Stimulated activated CD8-positive, alpha-beta memory T cell treated with anti-CD3 and anti-CD28 coated beads, Interleukin-15, amount 100 ng/mL, for 1 hour (primary cell): ENCODE measurements at places on chromosomes 1 and 21.

DNA sequence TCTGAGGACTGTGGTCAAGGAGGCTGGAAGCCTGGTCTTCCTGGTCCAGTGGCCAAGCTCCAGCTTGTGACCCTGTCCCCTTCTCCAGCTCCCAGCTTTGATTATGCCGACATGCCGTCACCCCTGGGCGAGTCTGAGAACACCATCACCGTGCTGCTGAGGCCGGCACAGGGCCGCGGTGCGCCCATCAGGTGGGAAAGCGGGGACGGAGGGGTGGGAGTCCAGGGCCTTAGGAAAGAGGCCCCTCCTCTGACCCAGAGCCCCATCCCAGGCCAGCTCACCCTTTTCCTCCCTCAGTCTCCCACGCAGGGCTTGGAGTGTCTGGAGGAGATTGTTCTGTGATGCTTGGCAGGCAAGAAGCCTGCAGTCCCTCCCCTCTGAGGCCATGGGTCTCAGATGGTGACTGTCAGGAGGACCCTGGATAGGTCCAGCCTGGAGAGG, 43.6 kb downstream of the PTPRU start:
- no peak for DNase-seq

- no peak for DNase-seq
Observed at GRCh38 chr1:24786191-24786590, 40.9 kb downstream of the CLIC4 start.

GRCh38 chr1:213623064-213623581, 364.6 kb upstream of the PROX1 start:
- DNase-seq, result no peak

DNA sequence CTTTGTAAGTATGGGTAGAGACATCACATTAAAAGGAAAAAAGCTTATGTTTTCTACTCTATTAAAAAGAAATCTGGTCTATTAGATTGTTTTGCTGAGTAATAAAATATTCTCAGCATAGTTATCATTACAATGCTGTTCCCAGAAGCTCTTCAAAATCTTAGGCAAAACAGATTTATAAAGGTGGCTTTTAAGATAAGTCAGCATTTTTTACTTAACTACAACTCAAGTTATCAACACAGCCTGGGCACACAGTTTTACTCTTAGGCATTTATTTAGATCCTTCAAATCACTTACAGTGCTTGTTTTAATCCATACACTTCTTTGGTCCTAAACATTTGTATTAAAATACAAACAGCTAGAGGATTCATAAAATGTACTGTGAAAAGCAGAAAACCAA, 534.8 kb upstream of the NCAM2 start:
- DNase-seq, result no peak

DNA sequence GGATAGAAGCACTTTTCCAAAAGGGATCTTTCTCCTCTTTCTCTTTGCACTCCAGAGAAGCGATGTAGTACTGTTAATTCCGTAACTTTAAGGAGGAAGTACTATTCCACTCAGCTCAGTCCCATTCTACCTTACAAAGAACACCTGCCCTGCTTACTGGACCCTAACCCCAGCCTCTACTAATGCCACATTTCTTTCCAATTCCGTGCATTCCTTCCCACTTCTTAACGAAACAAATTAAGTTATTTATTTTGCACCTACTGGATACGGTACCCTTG, 511 bp downstream of the NDC1 start:
- no peak for DNase-seq

- no peak for DNase-seq
Observed at GRCh38 chr1:39754906-39755504, 16.1 kb downstream of the OXCT2 start.

DNA sequence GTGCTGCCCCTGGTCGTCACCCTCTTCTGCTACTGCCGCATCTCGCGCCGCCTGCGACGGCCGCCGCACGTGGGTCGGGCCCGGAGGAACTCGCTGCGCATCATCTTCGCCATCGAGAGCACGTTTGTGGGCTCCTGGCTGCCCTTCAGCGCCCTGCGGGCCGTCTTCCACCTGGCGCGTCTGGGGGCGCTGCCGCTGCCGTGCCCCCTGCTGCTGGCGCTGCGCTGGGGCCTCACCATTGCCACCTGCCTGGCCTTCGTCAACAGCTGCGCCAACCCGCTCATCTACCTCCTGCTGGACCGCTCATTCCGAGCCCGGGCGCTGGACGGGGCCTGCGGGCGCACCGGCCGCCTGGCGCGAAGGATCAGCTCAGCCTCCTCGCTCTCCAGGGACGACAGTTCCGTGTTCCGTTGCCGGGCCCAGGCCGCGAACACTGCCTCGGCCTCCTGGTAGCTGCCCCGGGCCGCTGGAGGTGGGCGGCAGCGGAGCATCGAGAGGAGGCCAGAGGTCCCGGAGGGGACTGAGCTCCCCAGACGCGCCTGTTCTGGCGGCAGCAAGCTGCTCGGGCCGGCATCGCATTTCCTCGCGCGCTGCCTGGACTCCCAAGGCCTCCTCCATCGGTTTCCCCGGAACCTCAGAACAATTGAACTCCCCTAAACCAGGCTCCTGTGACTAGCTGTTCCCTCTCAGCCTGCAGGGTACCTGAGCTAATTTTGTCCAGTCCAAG, 1.1 kb downstream of the GPR25 start:
- no peak for DNase-seq

DNA sequence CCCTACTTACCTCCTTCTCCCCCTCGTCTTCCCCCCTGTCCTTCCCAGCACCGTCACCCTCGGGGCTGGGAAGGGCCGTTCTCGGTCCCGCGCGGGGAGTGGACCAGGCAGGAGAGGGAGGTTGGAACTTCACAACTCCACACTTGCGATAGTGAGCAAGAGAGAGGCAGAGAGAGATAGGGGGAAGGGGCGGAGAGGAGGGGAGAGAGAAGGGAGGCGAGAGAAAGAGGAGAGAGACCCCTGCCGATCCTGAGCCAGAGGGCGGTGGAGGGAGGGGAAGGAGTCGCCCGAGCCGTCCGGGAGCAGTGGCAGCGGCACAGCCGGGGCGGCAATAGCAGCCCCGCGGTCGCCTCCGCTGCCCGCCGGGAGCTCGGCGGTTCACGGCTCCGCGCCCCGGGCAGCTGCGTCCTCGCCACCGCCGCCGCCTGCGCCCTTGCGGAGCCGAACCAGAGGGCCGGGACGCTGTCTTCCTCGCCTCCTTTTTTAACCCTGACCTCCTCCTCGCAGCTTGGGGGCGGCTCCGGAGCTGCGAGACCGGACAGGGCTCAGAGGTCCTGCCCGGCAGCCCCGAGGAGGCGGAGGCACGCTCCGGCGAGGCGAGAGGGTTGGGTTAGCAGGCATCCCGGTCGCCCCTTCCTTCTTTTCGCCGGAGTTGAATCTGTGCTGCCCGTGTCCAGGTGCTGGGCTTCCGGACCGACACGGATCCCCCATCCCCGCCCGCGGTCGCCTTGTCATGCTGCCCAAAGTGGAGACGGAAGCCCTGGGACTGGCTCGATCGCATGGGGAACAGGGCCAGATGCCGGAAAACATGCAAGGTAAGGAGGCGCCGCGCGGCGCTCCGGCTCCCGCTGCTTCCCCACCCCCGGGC, 11.7 kb downstream of the NR5A2 start:
- no peak for DNase-seq

- DNase-seq, result no peak
Observed at GRCh38 chr1:93124556-93125355, 45.7 kb downstream of the MTF2 start.

DNA sequence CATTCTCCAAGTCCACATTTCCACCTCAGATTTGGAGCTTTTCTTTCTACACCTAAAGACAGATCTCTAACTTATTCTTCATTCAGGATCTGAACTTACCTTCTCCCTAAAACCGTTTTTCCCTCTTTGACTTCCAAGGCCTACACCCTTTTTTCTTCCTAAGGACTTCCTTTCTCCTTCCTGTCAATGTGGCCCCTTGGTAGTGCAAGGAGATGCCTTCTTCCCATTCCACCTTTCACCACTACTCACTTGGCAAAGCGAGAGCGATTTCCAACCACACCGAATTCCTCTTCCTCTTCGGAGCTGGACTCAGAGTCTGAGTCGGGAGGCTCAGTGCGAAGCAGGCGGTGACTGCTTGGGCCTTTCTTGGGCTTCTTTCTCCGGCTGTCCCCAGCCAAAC, 1.3 kb downstream of the EFCAB14 start:
- no peak for DNase-seq

- no peak for DNase-seq
Observed at GRCh38 chr1:160169553-160170399, 18.4 kb downstream of the ATP1A4 start.

GRCh38 chr1:29883411-29883832, 647.1 kb downstream of the PTPRU start:
- DNase-seq, result no peak

- no peak for DNase-seq
Observed at GRCh38 chr1:199545780-199546179, 481.7 kb upstream of the NR5A2 start.

DNA sequence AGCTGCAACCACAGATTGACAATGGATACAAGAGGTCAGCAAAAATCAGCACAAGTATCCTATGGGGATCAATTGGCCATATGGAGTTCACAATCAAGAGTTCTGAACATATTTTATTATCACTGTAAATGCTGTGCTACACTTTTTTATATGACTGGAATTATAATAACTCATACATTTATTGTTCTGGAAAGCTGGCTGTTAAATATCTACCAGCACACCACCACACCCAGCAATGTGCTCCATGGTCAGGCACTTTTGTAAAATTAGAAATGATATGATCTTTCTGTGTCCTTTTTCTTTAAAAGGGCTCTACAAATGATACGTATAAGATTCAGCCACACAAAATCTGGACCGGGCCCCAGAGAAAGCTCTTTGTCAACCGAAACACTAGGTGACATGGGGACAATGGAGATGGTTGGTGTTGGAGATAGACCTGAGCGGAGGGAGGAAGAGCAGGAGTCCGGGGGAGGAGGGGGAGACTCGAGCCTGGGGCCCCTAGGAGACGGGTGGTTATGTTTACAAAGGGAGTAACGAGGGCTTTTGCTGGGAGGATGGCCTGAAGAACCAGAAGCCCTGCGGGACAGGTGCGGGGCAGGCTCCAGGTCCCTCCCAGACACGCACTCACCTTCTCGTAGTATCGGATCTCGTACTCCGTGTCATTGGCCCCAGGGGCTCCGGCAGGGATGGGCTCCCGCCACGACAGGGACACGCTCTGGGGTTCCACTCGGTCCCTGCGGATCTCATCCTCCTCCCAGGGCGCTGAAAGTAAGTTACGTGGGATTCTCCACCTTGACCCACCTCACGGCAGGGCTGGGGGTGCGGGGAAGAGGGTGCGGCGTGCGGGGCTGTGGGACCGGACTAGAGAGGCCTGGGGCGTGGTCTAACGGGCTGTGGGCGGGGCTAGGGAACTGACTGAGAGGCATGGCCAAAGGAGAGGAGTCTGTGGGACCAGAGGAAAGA, 30.0 kb downstream of the EPHA10 start:
- DNase-seq, result no peak

DNA sequence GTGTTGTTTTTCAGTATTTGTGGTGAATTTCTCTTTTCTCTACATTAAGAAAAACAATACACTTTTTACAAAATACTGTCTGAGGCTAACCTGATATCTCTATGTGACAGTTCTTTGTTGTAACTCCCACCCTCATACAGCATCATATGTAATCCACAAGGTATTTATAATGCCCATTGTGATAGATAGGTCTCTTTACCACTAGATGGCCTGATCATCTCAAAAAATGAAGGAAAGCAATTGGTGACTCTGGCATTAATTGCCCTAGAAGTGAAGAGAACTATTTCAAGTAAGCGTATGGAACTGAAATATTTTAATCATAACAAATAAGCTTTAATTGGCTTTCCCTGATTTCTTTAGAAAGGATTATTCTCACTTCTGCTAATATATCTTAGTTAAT, 36.2 kb upstream of the HFM1 start:
- DNase-seq, result no peak

GRCh38 chr1:204326771-204327300, 32.9 kb downstream of the PLEKHA6 start:
- no peak for DNase-seq

- DNase-seq, result no peak
Observed at GRCh38 chr1:46067652-46068051, 64.8 kb downstream of the PIK3R3 start.

GRCh38 chr1:233843525-233844204, 60.8 kb upstream of the SLC35F3 start:
- DNase-seq, result no peak

DNA sequence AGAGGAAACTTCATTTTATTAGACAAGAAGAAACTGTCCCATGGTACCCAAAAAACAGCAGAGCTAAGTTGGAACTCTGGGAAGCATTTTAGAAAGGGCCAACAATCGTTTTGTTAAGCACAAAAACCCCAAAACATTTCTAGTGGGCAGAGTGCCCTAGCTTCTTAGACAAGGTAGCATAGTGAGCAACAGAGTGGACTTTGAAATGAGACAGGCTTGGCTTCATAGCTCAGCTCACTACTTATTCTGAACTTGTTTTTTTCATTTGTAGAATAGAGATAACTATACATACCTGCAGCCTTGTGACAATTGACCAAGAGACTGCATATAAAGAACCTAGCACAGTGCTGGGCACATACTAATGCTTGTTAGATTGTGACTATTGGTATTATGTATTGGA, 50.1 kb downstream of the HLX start:
- DNase-seq, result no peak

DNA sequence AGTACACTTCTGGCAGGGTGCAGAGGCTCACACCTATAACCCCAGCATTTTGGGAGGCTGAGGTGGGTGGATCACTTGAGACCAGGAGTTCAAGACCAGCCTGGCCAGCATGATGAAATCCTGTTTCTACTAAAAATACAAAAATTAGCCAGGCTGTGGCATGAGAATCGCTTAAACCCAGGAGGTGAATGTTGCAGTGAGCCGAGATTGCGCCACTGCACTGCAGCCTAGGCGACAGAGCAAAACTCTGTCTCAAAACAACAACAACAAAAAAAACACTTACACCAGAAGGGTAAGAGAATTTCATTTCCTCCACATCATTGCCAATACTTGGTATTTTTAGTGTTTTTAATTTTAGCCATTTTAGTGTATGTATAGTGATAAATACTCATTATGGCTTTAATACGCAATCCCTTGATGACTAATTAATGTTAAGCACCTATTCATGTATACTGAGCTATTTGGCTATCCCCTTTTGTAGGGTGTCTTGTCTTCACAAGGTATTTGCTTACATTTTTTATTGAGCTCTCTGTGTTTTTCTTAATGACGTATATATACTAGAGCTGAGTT, 77.1 kb upstream of the TNR start:
- no peak for DNase-seq

- DNase-seq, result no peak
Observed at GRCh38 chr1:49046305-49046704, 269.6 kb upstream of the BEND5 start.

GRCh38 chr1:1401457-1402010, 2.4 kb upstream of the CCNL2 start:
- DNase-seq, result no peak

GRCh38 chr21:44618909-44619308, 7.0 kb downstream of the KRTAP10-8 start:
- DNase-seq, result peak; percentile 14

DNA sequence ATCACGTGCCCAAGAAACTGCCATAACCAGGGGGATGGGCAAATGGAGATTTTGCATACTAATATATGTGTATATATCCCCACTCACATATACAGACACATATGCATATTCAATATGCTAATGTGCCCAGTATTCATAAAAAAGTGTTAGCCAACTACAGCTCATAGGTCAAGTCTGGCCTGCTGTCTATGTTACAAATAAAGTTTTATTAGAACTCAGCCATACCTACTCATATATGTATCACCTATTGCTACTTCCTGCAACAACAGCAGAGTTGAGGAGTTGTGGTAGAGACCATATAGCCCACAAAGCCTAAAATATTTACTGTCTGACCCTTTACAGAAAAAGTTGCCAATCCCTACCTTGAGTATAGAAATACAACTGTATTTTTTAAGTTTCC, 93.3 kb downstream of the SDCCAG8 start:
- DNase-seq, result no peak
